ENCODE measurements at places on chromosomes 6 and 20.

DNA sequence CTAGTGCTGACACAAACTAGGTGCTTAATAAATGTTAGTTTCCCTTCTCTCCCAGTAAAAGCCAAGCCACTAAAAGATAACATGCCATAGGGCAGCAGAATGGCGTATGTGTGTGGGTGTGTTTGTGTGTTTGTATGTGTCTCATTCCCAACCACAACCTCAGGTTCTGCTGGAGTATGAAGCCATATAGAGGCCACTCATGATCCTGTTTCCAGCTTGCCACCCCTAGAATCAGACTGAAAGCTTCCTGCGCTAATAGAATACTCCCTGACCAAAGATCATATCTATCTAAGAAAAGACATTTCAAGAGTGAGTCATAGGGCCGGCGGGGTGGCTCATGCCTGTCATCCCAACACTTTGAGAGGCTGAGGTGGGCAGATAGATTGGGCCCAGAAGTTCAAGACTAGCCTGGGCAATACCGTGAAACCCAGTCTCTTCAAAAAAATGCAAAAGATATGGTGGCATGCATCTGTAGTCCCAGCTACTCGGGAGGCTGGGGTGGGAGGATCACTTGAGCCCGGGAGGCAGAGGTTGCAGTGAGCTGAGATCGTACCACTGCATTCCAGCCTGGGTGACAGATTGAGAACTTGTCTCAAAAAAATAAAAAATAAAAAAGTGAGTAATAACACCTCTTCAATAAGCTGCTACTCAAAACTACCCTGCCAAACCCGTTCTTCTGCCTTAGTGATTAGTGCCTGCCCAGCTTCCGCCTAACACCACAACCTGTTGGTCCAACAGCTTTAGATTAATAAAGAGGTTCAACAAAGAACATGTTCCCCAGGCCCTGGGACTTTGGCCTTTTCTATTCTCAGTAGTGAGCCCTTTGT, 11.8 kb upstream of the SNRPC start:
- DNase-seq, result no peak

DNA sequence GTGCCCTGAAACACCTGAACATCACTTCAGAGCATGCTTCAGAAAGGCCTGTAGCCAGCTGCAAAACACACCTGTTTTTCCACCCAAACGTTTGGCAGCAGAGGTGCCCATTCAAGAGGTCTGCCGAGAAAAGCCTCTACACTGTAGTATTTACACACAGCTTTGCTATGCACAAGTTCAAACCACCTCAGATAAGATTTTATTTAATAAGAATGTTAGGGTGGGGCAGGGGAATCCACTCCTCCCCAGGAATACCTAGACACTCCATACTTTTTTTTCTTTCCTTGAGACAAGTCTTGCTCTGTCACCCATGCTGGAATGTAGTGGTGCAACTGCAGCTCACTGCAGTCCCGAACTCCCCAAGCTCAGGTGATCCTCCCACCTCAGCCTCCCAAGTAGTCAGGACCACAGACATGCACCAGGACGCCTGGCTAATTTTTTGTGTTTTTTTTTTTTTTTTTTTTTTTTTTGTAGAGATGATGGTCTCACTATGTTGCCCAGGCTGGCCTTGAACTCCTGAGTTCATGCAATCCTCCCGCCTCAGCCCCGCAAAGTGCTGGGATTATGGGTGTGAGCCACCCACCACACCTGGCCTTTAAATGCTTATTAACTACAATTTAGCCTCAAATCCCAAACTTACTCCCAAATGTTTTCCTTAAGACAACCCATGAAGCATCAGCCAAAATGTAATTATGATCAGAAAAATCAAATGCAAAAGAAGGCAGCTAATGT, 9.7 kb downstream of the MRPL14 start:
- no peak for DNase-seq

- no peak for DNase-seq
Observed at GRCh38 chr6:167079853-167080297, 43.0 kb upstream of the CCR6 start.

GRCh38 chr20:61499859-61500554, 247.9 kb downstream of the CDH4 start:
- DNase-seq, result no peak

DNA sequence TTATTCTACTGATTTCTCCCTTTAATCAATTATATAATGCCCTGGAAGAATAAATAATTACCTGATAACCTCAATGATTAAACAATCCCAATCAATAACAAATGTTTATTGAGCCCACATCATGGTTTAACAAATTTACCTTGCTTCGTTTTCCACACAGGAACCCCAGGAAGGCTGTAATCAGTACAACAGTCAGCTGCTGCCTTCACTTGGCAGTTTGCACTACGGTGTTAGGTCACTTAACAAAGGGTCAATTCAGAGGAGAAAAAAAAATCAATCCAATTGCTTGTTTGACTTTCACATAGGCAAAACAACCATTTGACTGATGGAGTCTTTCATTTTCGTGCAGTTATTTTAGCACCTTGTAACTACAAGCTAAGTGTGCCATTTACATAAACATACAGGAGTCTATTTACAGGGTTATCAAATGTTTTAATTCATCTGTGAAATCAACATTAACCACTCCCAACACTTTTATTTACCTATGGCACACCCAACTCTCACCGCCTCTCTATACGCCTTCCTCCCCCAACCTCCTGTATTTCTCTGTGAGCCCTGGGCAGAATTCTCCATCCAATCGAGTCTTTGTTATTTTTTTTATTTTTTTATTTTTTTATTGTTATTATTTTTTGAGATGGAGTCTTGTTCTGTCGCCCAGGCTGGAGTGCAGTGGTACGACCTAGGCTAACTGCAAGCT, 140.4 kb upstream of the TAB2 start:
- no peak for DNase-seq

DNA sequence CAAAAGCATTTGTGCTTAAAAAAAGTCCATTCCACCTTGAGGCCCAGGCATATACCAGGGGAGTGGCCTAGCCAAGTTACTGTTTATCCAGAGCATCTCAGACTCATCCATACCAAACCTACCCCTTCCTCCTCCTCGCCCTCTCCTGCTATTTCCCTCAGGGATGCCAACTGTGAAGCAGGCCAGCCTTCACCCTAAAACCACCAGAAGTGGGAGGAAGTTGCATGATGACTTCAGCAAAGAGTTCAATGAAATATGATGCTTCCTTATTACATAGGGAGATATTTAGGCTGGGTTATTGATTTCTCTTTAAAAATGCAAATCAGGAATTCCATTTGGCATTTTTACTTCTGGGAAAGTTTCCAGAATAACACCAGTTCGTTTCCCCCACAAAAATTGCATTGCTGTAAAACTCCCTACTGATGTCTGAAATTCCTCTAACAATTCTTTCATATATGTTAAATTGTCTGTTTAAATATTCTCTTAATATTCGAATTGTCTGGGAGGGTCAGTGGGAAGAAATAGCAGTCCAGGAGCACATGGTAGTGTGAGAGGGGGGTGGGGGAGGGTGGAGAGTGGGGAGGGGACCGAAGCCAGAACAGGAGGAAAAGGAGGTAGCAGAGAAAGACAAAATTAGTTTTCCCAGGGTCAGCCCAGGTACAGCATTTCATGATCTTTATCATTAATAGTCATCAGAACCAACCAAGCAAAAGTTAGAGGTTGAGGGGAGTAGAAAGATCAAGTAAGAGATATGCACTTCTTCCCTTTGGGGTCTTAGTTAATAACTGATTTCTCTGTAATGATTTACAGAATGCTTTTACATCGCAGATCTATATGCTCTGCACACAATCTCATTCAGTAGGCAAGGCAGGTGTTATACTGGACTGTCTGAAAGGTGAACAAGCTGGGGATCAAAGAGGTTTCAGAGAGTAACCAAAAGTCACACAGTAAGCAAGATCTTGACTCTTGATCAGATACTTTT, 1.7 kb upstream of the TCP11 start:
- no peak for DNase-seq

DNA sequence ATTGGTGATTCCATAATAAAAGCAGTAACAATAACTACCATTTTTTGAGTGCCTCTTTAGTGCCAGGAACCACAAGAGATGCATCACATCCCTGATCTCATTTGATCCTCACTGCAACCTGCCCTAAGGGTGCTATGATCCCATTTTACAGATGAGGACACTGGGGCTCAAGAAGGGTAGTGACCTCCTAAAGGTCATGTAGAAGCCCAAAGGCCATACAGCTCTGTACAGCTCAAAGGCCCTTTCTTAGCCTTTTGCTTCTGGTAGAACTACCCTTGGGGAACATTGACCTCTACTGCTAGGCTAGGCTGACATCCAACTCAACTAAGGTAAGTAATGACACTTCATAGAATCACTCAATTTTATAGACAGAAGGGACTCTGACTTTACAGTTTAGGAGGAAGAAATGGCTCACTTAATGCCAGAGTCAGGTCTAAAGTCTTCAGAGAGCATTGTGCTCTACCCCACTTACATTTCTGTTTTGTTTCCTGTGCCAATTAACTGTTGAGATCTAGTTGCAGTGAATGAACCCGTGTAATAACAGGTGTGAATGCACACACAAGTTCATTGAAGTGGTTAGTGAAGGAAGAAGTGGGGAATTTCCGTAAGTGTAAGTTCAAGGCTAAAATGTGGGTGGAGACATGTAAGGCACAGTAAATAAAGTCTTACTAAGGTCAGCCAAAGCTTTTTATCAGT, 10.7 kb downstream of the SLC9A8 start:
- no peak for DNase-seq

All from occipital lobe (tissue), 3 donors.